Fibroblast of villous mesenchyme (primary cell): ENCODE measurements at places on chromosomes 2 and 18.
A peak's percentile ranks its signal among the peaks of the same experiment; 100 is the strongest.

GRCh38 chr18:40606996-40607395 lies 1348.0 kb upstream of the PIK3C3 start:
- no peak for DNase-seq

GRCh38 chr2:217854684-217855420 lies 147.9 kb downstream of the TNS1 start:
- DNase-seq: no peak

- DNase-seq: peak; percentile 68
Observed at GRCh38 chr2:167134381-167135072, 246.2 kb downstream of the XIRP2 start.

- peak; percentile 26 for DNase-seq
Observed at GRCh38 chr18:79465392-79465991, 69.8 kb downstream of the NFATC1 start.

DNA sequence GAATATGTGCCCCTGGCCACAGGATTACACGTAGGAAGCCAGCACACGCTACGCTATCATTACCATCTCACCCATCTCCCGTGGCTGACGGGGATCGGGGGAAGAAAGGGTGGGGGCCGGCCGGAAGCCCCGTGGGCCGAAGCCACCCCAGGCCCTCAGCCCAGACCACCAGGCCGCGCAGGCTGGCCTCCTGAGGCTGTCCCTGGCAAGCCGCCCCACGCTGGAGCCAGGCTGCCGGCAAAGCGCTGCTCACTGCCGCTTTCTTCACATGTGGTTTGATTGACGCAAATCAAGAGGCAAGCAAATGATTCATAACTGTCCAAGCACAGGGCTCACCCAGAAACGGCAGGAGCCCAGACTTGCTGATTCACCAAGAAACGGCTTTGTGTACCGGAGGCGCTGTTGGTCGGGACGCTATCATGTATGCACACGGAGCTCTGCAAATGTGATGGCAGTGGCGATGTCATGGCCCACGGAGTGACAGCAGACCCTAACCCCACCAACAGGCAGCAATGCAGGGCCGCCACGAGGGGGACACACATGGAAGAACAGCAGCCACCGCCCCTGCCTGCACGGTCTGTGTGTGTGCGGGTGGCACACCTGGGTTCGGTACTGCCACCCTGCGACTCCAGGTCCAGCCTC lies 125.7 kb downstream of the HDAC4 start:
- DNase-seq: peak; percentile 94
